ENCODE measurements at places on chromosomes 4 and X. TPM values are rescaled to one million over a fixed set of nuclear protein-coding genes. Genes with fewer than 3 reads are reported as not detected.

Gene MAGEA9
- total RNA-seq, result not detected

Gene PLXNB3
- total RNA-seq, result 5.4 TPM

Gene CXorf49
- total RNA-seq, result not detected

Gene CFAP47
- not detected for total RNA-seq

Gene NR3C2
- 0.77 TPM for total RNA-seq

All from bronchial epithelial cell (primary cell).